ENCODE measurements at places on chromosomes 12 and 14.

DNA sequence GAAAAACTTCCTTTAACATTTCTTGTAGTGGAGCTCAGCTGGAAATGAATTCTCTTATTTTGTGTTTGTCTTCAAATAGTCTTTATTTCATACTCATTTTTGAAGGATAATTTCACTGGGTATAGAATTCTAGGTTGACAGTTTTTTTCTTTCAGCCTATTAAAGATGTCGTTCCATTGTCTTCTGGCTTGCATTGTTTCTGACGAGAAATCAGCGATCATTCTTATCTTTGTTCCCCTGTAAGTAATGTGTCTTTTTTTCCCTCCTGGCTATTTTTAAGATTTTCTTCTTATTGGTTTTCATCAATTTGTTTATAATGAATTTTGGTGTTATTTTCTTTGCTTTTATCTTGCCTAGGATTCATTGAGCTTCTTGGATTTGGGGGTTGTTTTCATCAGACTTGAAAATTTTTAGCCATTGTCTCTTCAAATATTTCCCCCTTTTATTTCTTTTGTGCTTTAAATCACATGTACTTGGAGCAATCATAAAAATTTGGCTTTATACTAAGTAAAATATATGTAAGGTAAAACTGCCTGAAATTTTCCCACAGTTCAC lies 89.4 kb downstream of the UNC79 start:
- DNase-seq, result no peak

GRCh38 chr12:52277486-52278245 lies 3.2 kb downstream of the KRT86 start:
- DNase-seq, result no peak

DNA sequence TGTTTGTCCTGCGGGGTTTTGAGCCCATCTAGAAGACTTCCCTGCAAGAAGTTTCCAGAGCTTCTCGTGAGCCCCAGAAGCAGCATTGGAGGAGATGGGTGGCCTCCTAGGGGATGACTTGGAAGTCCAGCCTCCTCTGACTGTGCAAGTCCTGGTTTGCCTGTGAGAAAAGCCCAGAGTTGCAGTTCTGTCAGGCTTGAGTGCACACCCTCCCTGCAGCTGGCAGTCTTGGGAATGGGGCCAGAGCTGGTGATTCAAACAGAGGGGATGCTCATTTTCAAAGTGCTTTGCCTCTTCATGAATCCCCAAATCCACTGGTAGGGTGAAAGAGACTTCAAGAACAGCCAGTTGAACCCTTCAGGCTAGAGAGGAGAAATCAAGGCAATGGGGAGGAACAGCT lies 3.9 kb upstream of the PPP1R1A start:
- peak; percentile 21 for DNase-seq

GRCh38 chr12:55675666-55676065 lies 32.0 kb downstream of the ITGA7 start:
- DNase-seq, result peak; percentile 54

- DNase-seq, result no peak
Observed at GRCh38 chr12:48985475-48985897, 7.4 kb downstream of the WNT1 start.

DNA sequence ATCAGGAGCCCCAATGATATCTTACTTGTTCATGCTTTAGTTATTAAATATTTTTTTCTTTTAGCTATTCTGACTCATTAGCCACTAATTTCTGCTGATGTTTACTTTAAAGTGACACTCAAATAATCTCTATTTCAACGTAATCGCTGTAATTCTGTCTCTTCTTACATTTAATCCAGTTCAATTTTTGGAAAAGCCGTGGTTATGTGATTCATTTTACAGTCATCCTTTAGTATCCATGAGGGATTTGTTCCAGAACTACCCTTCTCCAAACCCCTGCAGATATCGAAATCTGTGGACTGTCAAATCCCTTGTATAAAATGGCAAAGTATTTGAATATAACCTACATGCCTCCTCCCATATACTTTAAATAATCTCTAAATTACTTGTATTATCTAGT lies 1103.4 kb downstream of the LRFN5 start:
- DNase-seq, result no peak

DNA sequence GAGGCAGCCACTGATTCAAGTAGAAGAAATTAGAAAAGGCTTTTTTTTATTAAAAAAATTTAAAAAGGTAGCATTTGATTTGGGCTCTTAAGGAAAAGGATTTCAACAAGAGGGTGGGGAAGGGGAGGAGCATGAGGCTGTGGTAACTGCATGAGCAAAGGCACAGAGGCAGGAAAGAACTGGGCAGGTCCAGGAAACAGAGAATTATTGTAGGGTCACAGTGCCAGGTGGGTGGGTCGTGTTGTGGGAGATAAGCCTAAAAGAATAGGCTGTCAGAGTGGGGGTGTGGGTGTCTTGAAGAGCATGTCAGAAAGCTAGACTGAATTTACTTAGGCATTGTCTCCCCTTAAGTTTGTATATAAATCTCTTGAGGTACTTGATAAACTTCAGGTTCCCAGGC lies 7.8 kb downstream of the LIMA1 start:
- no peak for DNase-seq

- peak; percentile 69 for DNase-seq
Observed at GRCh38 chr14:68663385-68664076, 129.3 kb downstream of the ZFP36L1 start.

DNA sequence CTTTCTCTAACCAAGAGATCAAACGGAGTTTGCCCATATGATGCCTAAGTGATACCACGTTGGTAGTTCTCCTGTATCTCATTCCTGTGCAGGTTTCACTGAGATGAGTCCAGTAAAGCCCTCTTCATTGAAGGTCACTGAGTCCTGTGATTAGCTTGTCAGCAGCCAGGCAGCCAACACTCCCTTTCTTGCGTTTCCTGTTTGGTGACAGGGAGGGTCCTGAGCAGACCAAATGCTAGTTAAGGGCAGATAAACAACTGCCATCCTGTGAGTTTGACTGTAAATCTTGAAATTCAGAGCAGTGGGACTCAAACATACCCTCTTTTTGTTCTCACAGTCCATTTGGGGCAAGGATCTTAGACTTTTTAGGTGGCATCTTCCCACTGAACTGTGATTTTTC lies 39.4 kb downstream of the ZNF641 start:
- DNase-seq, result no peak

DNA sequence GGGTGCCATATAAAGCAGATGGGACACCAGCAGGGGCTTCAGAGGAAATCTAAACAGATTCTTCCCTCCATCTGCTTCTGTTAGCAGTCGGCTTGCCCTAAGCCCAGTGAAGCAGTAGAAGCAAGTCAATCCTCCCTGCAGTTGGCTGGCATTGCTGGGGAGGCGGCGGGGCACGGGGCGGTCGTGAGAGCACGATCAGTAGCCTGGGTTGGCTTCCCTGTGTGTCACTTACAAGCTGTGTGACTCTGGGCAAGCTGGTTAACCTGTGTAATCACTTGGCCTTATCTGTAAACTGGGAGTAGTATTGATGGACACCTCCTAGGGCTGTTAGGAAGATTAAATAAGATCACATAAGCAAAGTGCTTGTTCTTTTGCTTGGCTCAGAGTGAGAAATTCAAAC lies 19.4 kb downstream of the MYRFL start:
- no peak for DNase-seq

DNA sequence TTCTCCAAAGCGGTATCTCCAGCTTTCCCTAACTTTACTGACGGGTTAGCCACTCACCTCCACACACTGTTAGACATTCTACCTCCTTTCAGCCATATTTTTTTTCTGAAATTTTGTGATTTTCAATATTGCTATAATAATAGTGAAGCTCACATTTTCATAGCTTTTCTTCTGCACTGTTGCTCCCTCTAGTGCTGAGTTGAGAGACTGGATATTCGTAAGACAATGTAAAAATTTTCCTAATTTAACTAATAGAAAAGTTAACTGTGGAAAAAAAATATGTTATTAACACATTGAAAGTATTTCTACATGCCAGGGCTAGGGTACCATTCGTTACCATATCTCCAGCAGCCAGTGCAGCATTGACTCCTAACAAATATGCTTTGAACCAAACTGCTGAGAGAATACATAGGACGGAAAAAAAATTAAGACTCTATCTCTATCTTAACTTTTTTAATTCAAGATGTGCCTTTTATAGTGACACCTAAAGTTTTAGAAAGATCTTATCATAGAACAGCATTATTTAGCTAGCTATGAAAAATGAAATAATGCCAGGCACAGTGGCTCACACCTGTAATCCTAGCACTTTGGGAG lies 48.7 kb upstream of the ABCC9 start:
- DNase-seq, result peak; percentile 6

GRCh38 chr14:60309867-60310552 lies 61.0 kb downstream of the PPM1A start:
- no peak for DNase-seq
